ENCODE measurements at places on chromosomes 5 and 9.

DNA sequence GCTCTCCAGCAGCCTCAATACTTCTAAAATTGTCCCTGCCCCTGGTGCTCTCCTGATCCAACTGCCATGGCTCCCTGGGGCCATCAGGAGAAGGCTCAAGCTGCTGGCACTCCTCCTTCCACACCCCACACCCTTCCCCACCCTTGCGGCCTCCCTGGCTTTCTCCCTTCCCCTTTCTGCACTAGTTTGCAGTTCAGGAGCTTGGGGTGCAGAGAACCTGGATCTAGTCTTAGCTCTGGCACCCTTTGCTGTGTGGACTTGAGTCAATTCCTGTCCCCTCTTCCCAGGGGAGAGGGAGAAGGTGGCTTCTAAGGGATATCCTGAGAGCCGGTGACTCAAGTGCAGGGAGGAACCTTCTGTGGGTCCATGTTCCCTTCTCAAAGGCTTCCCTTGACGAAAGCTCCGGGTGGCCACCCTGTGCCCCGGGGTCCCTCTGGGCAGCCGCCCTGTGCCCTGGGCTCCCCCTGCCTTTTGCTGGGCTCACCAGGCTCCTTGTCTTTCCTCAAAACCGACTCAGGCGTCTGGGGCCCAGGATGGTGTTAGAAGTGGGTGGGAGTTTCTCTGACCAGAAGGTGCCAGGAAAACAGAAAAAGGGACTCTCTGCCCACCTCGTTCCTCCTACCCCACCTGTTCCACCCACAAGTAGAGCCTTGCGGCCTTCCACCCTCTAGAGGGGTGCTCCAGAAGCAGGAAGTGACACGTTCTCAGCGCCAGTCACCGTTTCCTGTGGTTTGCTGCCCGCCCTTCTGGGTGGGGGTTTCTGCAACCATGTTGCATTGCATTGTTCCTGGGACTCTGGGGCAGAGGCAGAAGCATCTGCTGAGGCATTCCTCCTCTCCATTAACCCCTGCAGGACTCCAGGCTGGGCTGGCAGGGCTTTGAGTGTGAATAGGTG lies 15.0 kb downstream of the GLIPR2 start:
- H3K27me3 ChIP-seq = no peaks in the 10 kb centered on the region
- H3K36me3 ChIP-seq = peaks cover 47% of the 10 kb centered on the region
- peaks cover 40% of the 10 kb centered on the region for H3K4me1 ChIP-seq
- peak; percentile 79 for DNase-seq

- DNase-seq = no peak
- H3K36me3 ChIP-seq = no peaks in the 10 kb centered on the region
- peaks cover 25% of the 10 kb centered on the region for H3K4me1 ChIP-seq
- no peak overlapping the region for H3K4me3 ChIP-seq
- no peak overlapping the region for H3K27ac ChIP-seq
Measured at GRCh38 chr5:74647096-74647495, 6.6 kb upstream of the ENC1 start.

DNA sequence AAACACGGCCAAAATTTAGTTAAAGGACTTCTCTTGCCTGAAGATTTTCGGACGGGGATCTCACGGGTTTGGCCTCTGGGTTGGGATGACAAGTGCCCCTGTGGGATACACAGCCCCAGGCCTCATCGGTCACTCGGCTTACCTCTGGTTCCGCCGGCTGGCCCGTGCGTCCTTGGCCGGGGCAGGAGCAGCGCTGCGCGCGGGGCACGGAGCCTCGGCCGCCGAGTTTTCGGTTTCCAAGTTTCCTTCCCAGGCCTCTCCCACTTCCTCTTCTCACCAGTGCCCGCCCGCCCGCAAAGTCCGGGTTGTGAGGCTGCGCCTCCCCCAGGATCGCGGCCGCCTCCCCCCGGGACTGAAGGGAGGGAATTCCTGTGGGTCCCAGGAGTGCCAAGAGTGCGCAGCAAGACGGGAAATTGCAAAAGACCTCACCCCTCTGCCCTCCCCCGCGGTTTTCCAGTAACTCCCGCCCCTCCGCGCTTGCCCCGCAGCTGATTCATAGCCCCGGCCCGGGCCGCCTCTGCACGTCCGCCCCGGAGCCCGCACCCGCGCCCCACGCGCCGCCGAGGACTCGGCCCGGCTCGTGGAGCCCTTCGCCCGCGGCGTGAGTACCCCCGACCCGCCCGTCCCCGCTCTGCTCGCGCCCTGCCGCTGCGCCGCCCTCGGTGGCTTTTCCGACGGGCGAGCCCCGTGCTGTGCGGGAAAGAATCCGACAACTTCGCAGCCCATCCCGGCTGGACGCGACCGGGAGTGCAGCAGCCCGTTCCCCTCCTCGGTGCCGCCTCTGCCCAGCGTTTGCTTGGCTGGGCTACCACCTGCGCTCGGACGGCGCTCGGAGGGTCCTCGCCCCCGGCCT lies at the start of gene OSMR:
TSS of gene OSMR (plus strand) at position 487 of the 853 bp plus-strand sequence. CDS start 23,033 bp downstream, outside the sequence.
- peak; percentile 79 for DNase-seq
- H3K27ac ChIP-seq = peak within 1 kb of the TSS; percentile 96
- peak within 1 kb of the TSS; percentile 70 for H3K4me3 ChIP-seq

GRCh38 chr5:43729846-43730478 lies 127.0 kb downstream of the NNT start:
- H3K4me1 ChIP-seq = peaks cover 9% of the 10 kb centered on the region
- no peak for DNase-seq
- no peaks in the 10 kb centered on the region for H3K27me3 ChIP-seq
- no peak overlapping the region for H3K4me3 ChIP-seq
- H3K27ac ChIP-seq = no peak overlapping the region

DNA sequence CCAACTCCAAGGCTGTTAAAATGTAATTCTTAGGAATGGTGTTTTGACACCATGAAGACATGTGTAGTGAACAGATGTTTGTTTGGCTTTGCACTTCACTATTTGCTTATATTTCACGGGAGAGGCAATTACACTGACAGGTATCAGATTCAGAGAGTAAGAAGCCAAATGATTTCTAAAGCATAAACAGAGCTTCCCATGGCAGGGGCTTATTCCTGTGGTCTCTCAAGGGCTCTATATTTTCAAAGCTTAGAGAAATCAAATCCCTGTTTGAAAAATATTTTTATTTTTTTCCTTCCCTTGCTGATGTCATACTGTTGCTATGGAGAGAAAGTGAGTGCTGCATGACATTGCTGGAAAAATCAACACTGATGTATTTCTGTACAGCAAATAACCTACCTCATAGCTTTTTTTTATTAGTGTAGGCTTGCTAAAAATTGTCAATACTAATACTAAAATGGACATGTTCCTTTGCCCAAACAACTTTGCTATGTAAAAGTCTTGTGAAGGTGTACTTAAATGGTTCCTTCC lies 161.4 kb downstream of the GIN1 start:
- H3K36me3 ChIP-seq = peaks cover 5% of the 10 kb centered on the region
- H3K27ac ChIP-seq = no peak overlapping the region
- DNase-seq = peak; percentile 51
- H3K4me1 ChIP-seq = no peaks in the 10 kb centered on the region
